ENCODE measurements at places on chromosomes 2 and 18.

DNA sequence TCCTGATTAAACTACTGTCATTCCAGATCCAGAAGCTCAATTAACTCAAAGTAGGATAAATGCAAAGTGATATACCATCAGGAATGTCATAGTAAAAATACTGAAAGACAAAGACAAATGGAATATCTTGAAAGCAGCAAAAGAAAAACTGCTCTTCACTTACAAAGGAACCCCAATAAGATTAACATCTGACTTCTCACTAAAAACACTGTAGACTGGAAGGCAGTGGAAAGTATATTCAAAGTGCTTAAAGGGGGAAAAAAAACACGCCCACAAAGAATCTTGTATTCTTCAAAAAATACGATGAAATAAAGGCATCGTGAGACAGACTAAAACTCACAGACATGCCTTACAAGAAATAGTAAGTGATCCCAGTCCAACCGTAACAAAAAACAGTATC is 195.7 kb downstream of the DOK6 start:
- DNase-seq = no peak

DNA sequence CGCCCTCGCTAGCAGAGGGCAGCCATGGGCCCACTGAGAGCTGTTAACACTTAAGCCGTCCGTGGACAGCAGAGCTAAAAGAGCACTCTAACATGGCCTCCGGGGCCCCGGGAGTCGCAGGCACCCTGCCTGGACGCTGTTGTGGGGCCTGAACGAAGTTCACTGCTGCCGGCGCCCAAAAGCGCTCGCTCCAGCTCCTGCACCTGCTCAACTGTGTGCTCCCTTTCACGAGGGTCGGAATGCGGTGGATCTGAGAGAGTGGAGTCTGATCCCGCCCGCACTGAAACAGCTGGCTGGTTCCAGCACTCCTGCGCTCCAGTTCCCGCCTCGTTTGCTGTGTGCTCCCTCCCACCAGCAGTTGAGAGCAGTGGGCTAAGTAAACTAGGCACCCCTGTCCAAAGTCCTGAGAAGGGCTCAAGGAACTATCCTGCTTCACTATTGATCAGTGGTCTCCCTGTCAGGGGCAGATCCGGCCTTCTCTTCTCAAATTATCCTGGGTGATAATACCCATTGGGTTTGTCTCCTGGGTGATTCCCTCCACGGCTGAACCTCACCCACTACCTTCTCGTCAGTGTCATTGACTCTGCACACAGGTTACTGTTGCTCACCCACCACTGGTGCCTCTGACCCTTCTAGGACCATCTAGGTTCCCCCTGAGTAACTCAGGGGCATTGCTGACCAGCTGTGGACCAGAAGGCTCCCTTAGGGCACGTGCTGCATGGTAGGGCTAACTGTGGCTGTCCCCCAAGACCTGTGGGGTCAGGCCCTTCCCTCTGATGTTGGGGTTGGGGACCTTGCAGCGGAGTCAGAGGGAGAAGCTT is 23.5 kb downstream of the B3GNT7 start:
- DNase-seq = no peak

- no peak for DNase-seq
Measured at GRCh38 chr2:67210430-67210829, 186.7 kb upstream of the ETAA1 start.

- DNase-seq = no peak
Measured at GRCh38 chr2:192983173-192983572, 788.4 kb upstream of the TMEFF2 start.

DNA sequence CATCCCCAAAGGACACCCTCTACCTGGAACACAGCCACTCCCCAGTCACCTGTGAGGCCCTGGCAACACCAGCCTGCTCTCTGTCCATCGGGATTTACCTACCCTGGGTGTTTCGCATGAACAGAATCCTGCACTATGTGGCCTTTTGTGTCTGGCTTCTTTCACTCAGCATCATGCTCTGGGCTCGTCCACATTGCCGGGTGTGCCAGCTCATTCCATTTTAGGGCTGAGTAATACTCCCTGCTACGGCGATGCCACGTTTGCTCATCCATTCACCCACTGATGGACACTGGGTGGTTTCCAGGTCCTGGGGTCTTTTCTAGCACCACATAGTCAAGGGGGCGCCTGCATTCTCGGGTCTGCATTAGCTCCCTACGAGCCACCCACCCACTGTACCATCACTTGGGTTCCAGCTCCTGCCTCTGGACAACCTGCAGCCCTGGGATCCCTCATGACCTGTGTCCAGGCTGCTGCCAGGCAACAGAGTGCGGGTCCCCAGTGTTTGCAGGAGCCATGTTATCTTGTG is 22.0 kb downstream of the KCNF1 start:
- no peak for DNase-seq

DNA sequence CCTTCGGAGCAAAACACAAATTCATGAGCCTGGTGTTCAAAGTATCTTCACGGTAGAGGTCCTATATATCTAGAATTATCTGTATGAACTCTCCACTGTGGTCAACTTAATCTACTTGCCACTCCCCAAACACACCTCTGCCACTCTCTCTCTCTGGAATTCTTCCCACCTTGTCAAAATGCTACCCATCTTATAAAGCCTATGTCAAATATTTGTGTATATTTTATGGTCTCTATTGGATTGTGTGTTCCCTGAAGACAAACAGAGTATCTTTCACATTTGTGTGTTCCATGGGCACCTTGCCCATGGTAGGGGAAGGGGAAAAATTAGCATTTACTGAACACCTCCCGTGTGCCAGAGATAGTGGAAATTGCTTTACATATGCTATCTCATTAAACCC is 83.2 kb upstream of the ATL2 start:
- no peak for DNase-seq

GRCh38 chr2:27823135-27823534 is 51.6 kb downstream of the MRPL33 start:
- no peak for DNase-seq

Measured in stimulated activated CD4-positive, alpha-beta T cell treated with anti-CD3 and anti-CD28 coated beads, Interleukin-12 subunit alpha, Interleukin-12 subunit beta, amount 100 ng/mL, for 24 hours (primary cell).